ENCODE measurements at places on chromosomes 13 and 19. TPM values are rescaled to one million over a fixed set of nuclear protein-coding genes. Genes with fewer than 3 reads are reported as not detected.

The SIAH3 gene
- 0.12 TPM for total RNA-seq

The ZNF441 gene
- total RNA-seq = 7.3 TPM

The EHD2 gene
- not detected for total RNA-seq

The CCDC169 gene
- total RNA-seq = 0.17 TPM

The SLC25A41 gene
- 0.55 TPM for total RNA-seq

The NMRK2 gene
- not detected for total RNA-seq

The ZNF540 gene
- total RNA-seq = 1.2 TPM

The ADGRE1 gene
- total RNA-seq = 1.5 TPM

The COL4A2 gene
- not detected for total RNA-seq

The FSD1 gene
- total RNA-seq = 12.7 TPM

The HRC gene
- total RNA-seq = not detected

The ADM5 gene
- 3.7 TPM for total RNA-seq

The NUP62 gene
- 127 TPM for total RNA-seq

The FGF21 gene
- total RNA-seq = not detected

The ZNF610 gene
- total RNA-seq = 2.8 TPM

The SELENOV gene
- not detected for total RNA-seq

The MEIOSIN gene
- not detected for total RNA-seq

The SHC2 gene
- total RNA-seq = not detected
